ENCODE measurements at places on chromosomes 6 and 20.

DNA sequence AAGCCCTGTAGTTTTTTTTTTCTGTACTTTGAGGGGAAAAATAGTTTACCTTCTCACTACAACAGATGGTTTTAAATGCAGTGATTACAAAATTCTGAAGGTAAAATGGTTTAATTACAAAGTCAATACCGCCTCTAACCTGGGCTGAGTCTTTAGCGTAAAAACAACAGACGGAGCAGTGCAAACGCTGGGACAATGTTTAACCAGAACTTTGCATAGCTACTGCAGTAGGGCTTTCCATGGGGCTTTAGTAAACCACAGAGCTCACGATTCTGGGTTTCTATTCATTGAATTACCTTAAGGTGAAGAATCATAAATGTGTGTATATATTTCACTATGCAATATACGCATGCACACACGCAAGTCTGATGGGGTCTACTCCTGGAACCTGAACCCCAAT lies 77.9 kb downstream of the RFX6 start:
- DNase-seq: no peak

DNA sequence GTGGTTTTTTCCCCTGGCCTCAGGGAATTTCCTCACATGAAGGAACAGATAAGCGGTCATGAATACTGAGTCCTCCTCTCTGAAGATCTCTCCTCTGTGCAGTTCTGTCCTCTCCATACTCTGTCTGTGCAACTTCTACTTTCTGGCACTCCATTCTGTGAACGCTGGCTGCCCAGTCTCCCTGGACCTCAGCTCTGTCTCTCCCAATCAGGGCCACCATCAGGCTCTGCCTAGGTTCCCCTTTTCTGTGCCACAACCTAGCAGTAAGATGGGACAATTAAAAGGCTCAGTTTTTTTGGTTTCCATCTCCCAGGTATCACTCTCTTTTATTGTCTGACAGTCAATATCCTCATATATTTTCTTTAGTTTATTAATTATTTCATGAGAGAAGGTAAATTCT lies 4.8 kb upstream of the ADGB start:
- no peak for DNase-seq

- no peak for DNase-seq
Measured at GRCh38 chr6:106134906-106135634, 48.9 kb downstream of the PRDM1 start.

- no peak for DNase-seq
Measured at GRCh38 chr6:67184405-67184804, 1450.7 kb upstream of the ADGRB3 start.

DNA sequence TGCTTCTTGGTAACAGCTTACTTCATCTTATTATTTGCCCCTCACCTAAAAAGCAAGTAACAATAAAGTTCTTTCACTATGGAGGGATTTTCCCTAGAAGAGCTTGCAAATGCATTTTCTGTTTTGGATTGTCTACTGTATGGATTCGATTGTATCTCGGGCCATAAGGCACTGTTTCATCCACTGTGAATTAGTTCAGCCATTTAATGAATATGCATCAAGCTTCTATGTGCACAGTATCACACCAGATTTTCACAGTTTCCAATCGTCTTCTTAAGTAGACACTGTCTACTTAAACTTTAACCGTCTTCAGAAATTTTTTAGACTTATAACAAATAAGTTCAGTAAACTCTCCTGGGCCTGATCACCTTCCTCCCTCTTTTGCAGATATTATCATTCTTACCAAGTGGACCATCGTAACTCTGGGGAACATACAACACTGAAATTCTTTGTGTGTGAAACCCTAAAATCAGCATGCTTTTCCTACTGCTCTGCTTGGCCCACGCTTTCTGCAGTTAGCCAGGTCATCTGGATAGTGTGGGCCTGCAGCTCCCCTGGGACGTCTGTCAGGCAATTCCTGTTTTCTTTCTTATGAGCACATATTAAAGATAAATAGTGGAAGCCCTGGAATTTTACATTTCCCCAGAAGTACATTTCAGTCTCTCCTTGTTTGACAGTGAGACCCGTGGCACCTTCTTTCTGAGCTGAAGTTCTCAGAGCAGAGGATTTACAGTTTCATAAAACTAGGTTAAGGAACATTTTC lies 136.5 kb upstream of the PDE10A start:
- no peak for DNase-seq

DNA sequence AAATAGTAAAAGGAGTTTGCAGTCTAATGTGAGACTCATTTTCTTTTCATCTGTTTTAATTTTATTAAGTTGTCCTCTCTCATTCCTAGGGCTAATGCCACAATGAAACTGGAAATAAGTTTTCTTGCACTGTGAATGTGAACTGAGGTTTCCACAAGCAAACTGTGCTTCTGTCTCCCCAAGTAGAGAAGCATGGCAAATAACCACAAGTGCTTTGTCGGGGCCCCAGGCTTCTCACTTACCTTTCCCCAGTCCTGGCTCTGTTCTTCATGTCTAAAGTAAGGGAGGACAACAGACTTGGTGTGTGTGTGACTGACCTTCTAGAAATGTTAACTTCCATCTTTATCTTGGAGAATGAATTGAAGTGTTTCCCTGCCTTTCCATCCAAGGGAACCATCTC lies 80.8 kb downstream of the CBFA2T2 start:
- no peak for DNase-seq
